Stimulated activated CD8-positive, alpha-beta memory T cell treated with anti-CD3 and anti-CD28 coated beads, Interleukin-4, amount 100 ng/mL, for 4 hours (primary cell): ENCODE measurements at places on chromosomes 2 and 18.

DNA sequence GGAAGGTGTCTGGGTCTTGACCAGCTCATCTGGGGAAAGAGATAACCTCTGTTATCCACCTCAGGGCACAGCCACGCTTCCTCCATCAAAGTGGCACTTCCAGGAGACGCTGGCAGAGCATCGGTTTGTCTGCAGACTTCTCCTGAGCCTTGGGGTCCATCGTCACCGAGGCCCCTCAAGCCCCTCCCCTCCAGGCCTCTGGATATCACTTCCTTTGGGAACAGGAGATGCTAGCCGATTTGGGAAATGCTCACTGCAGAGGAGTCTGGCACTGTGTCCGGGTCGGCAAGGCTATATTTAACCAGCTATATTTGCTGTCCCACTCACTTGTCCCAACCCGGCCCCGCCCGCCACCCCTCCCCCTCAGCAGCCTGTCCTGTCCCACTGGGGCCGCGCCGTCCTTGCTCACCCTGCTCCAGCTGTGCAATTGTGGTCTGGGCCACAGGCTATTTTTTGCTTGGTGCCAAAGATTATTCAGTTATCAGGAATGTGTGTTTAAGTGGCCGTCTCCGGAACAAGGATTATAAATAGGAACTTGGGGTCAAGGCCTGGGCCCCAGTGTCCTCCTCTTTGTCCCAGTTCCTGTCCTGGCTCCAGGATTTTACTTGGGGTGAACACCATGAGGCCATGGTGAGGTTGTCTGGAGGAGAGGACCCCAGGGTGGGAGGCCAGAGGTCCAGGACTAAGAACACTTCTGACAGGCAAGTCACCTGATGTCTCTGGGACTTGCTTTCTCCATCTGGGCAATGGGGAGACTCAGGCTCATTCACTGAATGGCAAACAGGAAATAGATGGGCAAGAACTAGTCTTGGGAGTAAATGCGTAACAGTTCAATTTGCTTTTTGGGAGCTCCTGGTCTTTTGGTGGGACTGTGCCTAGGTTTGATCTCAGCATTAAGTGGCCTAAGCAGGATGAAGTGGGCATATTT is 263.6 kb downstream of the DYSF start:
- no peak for DNase-seq

DNA sequence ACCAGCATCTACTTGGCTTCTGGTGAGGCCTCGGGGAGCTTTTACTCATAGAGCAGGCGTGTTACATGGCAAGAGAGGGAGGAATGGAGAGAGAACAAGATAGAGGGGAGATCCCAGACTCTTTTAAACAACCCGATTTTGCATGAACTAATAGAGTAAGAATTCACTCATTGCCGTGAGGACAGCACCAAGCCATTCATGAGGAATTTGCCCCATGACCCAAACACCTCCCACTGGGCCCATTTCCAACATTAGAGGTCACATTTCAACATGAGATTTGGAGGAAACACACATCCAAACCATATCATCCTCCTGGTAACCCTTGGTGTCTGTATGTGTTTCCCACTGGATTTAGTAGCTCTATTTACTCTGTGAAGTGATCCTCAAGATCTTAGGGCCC is 249.9 kb upstream of the SP5 start:
- DNase-seq: no peak

DNA sequence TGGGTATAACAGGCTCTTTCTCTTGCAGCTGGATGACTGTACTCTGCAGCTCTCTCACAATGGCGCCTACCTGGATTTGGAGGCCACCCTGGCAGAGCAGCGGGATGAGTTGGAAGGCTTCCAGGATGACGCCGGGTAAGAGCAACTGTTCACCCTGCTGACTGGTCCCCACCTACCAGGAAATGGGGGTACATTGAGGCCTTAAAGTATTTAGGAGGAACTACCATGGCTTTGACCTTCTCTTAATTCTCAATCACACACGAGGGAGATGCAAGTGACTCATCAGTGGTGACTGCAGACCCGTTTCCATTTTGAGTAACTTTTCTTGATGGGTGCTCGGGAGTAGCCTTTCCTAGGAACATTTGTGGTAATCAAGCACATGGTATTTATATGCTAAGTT is 58.0 kb downstream of the FHOD3 start:
- no peak for DNase-seq

DNA sequence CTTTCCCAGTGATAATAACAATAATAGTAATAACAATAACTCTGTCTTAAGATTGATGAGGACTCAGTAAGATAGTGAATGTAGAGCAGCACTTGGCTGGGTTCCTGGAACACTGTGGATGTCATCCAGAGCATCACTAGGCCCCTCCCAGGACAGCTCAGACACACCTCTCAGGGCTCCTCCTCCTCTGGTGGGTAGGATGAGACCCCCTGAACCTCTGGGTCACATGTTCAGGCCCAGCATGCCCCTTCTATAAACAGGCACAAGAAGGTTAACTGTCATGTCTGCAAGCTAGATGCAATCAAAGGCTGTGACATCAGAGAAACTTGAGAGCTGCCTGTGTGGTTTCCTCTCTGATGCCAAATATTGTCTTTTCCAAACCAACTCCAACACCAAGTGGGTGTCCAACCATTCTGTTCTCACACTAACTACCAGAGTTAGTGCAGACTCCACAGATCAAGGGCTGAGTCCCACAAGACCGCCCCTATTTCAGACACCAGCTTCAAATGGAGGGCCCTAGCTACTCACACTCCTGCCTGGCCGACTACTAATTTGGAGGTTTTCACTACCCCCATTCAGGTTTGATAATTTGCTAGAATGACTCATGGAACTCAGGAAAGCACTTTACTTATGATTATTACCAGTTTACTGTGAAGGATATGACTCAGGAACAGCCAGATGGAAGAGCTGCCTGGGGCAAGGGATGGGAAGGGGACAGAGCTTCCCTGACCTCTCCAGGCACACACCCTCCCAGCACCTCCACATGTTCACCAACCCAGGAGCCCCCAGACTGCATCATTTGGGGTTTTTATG is 46.4 kb upstream of the BZW1 start:
- no peak for DNase-seq

GRCh38 chr18:13376841-13377351 is 158.3 kb downstream of the LDLRAD4 start:
- DNase-seq: peak; percentile 49

DNA sequence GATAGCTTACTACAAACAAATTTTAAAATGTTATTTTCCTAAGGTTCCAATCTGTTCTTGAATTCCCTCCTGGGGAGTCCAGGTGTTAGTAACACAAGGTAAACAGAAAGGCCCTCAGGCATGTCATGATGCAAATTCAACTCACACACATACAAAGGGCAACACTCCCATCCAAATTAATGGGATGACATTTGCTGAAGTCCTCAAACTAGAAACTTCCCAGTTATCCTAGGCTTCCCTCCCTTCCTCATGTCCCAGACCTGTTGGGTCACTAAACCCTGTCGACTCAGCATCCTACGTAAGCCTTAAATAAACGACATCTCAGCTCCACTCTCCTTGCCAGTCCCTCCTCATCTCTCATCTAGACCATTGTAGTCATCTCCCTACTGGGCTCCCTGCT is 85.1 kb downstream of the GREB1L start:
- DNase-seq: no peak

DNA sequence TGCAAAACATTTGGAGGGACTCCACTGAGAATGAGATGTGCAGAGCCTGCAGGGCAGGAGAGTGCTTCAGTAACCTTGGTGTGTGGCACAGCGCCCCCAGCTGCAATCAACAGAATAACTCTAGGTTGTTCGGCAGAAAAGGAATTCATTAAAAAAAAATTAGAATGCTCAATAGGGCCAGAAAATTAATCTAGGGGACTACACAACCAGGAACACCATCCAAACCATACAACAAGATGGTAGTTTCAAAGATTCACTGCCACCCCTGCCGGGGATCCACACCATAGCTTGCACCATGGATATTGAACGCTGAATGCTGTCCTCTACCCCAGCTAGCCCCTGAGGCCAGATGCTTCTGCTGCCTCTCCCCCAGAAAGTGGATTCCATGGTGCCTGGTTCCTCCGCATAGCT is 50.1 kb downstream of the THUMPD2 start:
- no peak for DNase-seq

- DNase-seq: no peak
These were observed 271.9 kb downstream of the LOXHD1 start for GRCh38 chr18:46385124-46385523.

DNA sequence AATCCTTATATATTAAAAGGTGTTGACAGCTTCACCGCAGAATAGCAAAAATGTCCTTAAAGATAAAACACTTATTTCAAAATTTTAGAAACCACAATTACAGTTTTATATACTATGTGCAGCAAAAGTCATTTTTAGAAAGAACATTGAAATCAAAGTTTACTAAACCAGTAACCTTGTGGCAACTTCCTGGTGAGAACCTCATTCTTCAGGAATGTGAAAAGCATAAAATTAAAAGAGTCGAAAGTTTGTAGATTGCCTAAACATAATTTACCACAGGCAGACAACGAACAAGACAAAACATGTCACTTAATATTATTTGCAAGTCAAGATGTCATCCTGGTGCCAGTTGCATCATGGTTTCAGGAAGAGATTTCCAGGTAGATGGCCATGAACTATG is 108.3 kb upstream of the NRP2 start:
- DNase-seq: no peak

DNA sequence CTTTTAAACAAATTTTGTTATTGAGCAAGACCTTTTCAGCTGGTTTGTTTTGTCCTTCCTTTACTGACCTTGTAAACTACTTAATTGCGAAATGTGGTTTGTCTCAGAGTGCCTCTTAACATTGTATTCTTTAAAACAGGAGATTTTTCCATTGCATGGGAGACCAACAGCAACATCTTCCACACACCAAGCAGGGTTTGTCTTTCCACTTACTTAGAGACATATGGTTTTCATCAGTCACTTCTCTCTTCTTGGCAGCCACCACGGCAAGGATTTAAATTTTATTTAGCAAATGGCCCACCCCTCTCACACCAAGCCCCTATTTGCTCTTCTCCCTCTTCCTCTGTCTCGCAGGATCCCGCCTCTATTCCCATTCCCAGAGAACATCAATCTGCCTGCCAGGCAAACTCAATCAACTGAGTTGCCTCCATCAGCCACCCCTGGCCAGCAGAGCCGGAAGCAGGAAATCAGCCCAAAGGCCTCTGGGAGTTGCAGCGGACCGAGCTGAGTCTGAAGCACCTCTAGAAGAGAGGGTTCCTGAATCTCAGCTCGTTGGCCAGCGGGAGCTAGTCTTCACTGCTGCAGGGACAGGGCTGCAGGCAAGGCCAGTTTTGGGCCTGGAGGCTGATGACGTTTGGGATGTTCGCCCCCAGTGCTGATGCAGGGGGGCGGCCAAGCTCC is 11.3 kb upstream of the CIB4 start:
- no peak for DNase-seq

- no peak for DNase-seq
These were observed 23.2 kb upstream of the IMP4 start for GRCh38 chr2:130319536-130319935.

DNA sequence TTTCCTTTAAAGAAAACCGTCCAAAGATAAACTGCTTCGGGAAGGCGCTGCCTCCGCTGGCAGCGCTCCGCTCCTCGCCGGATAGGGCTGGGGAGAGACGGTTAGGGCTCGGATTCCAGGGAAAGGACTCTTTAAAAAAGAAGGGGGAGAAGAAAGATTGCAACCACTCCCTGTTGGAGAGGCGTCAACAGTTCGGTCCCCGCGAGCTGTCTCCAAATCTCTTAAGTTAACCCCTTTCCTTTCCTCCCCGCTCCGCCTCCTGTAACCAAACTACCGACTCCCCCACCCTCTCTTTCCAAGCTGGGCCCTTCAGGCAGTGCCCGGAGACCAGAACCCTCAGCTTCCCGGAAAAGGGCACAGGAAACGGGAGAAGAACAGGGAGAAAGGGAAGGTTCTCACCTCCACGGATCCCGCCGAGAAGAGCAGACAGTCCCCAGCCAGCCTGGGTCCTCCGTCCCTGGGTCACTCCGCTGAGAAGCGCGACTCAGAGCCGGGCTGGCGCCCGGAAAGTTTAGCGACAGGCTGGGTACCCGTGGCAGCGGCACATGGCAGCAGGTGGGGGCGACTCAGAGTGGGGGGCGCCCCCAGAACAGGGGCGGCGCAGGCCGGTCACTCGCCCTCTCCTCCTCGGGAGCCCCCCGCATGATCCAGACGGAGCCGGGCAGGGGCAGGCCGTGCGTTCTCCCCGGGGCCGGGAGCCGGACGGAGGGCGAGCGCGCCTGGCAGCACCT is 675 bp downstream of the FZD5 start:
- no peak for DNase-seq

- no peak for DNase-seq
These were observed 282.0 kb upstream of the CHST9 start for GRCh38 chr18:27467073-27467472.

- no peak for DNase-seq
These were observed 112.5 kb downstream of the LPIN1 start for GRCh38 chr2:11858883-11859282.

DNA sequence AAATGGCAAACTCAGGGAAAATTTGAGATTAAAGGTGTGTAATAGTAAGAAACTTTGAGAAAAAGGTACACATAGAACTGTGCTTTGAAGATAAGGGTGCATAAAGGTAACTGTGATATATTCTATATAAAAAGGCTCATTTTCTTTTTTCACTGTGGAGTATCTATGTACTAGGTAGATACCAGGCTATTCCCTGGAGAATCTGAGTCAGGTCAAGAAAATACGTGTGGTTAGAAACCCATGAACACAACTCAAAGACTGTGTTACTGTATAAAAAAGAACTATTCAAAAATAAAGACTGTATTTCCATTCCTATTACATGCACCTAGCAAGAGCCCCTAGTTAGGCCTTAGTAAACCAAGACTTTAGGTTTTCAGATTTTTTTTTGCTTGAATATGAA is 100.1 kb upstream of the GRB14 start:
- DNase-seq: no peak

DNA sequence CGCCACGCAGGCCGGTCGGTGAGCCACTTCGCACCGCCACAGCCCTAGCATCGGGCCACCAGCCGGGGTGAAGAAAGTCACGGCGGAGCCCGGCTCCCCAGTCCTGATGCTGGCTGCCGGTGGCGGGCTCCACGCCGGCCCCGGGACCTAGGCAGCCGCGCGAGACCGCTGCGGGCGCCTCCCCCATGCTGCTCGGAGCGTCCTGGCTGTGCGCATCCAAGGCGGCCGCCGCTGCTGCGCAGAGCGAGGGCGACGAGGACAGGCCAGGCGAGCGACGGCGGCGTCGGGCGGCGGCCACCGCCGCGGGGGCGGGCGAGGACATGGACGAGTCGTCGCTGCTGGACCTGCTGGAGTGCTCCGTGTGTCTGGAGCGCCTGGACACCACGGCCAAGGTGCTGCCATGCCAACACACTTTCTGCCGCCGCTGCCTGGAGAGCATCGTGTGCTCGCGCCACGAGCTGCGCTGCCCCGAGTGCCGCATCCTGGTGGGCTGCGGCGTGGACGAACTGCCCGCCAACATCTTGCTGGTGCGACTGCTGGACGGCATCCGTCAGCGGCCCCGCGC is 433 bp downstream of the SH3RF3 start:
- DNase-seq: no peak

GRCh38 chr2:176128982-176129796 is at the start of gene HOXD8:
HOXD8 (plus strand) TSS chr2:176129705; CDS start chr2:176130367, 662 bp downstream.
- no peak for DNase-seq

- no peak for DNase-seq
These were observed 15.4 kb downstream of the HS6ST1 start for GRCh38 chr2:128303095-128303791.
